ENCODE measurements at places on chromosomes 3 and 15.

DNA sequence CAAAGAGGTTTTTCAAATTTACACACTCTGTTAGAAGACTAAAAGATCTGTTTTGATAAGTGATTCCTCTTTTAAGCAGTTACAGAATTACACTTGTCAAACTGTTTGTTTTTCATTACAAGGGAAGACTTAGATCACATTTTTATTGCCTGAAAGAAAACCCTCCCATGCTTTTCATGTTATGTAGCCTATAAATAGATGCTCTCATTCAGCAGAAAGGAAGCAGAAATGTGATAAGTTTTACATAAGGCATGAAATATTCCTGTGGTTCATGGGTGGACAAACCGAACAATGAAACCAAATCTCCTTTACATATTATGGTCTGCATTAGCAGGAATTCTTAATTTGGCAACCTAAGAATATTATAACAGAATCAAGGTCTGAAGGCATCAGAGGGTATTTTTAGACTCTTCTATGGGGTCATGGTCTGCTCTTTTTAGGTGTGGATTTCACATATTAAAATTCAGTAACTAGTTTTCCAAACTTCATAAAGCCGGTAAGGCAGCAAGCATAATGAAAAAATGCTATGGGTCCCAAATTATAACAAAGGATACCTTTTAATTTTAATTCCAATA lies 37.3 kb upstream of the FXR1 start:
- no peak for DNase-seq

DNA sequence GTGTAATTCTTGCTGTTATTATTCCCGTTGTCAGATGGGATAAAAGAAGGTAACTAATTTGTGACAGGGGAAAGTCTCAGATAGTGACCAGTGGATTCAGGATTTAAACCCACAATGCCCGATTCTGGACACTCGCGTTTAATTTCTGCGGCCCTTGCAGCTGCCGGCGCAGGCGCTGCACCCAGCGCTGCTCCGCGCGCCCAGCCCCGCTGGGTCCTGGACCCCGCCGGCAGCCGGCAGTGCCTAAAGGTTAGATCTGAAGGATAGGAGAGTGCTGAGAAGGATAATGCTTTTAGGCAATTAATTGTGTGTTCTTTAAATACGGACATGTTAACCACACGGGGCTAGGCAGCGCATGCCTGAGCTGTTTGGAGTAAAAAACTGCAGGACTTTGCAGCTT lies 3.6 kb upstream of the MKRN3 start:
- DNase-seq = no peak

DNA sequence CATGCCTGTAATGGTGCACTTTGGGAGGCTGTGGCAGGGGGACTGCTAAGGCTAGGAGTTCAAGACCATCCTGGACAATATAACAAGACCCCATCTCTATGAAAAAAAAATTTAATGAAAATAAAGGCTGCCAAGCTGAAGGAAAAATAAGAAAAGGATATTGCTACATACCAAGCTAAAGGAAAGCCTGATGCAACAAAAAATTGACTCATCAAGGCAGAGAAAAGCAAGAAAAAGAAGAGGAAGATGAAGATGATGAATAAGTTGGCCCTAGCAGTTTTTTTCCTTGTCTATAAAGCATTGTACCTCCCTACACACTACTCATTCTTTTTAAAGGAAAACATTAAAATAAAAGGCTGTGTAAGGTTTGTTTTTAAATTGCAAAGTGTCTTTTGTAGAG lies 441.9 kb upstream of the MDFIC2 start:
- peak; percentile 58 for DNase-seq

GRCh38 chr15:64686130-64686735 lies 89.2 kb downstream of the RBPMS2 start:
- DNase-seq = peak; percentile 74

GRCh38 chr15:65767264-65767595 lies 24.9 kb downstream of the DENND4A start:
- no peak for DNase-seq

DNA sequence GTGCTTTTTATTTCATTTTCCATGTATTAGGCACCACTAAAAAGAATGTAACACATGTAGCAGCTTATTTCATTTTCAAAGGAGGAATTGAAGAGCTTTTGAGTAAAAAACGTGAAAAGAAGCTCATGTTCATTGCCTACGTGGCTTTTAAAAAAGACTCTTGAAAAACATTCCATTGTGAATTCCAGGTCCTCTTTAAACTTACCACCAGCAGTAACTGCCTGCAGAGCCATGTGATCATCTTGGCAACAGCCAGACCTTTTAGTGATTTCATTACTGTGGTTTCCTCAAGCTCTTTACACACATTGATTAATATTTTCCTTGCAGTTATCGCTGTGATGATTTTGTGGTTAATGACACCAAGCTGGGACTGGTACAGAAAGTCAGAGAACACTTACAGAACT lies 43.8 kb upstream of the FBXL22 start:
- peak; percentile 97 for DNase-seq

- DNase-seq = peak; percentile 76
Measured at GRCh38 chr3:33355611-33356010, 78.4 kb downstream of the FBXL2 start.

DNA sequence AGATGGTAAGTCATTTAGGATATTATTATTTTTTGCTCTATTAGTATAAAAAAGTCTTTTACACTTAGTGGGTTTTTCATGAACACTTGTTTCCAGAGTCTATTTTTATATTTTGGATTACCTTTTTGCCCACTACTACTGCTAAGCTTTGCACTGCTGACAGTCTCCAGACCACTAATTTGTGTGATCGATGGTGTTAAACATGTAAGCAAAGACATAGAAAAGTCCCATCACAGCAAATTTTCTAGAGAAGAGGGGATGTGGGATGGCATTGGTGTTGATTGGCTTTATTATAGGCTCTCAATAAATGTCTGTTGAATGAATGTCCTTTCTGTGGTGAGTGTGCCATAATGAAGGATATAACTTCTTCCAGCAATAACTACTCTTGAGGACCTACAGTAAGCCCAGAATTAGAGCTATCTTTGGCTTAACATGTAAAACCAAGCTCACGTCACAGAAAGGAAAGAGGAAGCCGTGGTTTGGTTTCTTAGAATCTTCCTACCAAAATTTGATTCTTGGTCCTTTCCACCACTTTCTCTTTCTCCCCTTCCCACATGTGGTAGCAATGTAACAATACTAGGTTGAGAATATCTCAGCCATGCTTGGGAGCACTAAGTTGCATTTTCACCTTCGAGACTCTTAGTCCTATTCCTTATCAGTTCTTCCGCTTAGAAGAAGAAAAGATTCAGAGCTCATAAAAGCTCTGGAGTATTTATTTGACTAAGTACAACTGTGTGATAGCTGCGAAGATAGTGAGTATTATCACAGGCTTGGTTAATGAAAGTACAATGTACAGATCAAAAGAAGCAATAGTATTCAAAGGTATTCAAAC lies 90.6 kb upstream of the UMPS start:
- no peak for DNase-seq

GRCh38 chr3:26984416-26985390 lies 362.1 kb downstream of the LRRC3B start:
- DNase-seq = no peak

DNA sequence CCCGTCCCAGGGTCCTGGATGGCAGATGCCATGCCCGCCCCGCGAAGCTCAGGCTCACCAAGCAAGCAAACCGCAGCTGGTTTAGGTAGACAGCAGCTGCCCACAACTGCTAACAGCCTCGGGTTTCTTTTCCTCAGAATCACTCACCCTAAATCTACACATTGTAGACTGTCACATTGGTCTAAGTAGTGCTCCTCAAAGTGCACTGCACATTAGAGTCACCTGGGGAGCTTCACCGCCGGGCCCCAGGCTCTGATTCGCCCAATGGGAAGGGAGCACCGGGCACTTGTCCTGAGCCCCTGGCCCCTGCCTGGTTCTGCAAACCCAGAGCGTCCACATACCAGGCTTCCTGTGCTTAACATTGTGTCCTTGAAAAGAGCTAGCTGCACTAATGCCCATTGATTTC lies 752 bp downstream of the OCA2 start:
- DNase-seq = no peak

DNA sequence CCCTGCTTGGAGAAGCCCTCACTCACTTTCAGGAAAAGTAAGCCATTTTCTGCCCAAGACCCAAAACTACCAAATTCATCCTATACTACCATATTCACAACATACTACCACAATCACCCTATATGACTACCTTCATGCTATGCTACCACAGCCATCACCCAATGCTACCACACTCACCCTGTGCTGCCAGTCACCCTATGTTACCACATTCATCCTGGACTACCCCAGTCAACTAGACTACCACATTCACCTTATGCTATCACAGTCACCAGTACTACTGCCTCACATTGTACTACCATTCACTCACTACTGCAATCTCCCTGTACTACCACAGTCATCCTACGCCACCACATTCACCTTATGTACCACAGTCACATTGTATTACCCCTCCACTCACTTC lies 58.4 kb upstream of the CDV3 start:
- no peak for DNase-seq

DNA sequence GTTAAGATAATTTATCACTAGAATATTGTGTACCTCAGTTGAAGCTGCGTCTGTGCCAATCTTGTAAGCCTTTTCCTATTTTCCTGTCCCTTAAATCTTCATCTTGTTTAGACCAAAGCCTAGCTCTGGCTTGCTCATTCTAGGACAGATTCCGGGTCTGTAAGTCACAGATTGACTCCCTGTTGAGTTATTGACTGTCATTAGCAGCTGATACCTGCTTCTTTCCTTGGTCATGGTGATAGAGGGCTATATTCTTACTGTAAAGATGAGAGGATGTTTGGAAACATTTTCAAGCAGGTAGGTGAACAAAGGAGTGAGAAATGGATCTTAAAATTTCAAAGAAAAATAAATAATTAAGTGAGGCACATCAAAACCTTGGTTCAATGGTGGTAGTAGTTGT lies 200.2 kb downstream of the KCNH8 start:
- no peak for DNase-seq

DNA sequence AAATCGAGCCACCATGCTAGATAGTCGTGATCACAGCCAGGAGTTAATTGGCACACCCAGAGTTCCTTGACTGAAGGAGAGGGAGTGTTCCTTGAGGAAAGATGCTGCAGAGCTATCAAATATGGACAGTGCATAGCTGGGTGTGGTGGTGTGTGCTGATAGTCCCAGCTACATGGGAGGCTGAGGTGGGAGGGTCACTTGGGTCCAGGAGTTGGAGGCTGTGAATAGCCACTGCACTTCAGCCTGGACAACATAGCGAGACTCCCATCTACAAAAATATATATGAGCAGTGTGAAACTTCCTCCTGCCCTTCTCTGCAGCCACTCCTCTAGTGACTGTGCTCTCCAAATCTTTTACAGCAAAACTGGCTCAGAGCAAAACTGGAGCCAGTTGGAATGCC lies 10.0 kb upstream of the USP13 start:
- DNase-seq = no peak

GRCh38 chr3:99069973-99070372 lies 168.5 kb upstream of the DCBLD2 start:
- DNase-seq = no peak

- no peak for DNase-seq
Measured at GRCh38 chr3:32454731-32455608, 47.7 kb downstream of the CMTM6 start.

- no peak for DNase-seq
Measured at GRCh38 chr15:81744364-81744763, 301.5 kb downstream of the MEX3B start.

GRCh38 chr3:159266779-159267178 lies 464.9 kb downstream of the MFSD1 start:
- peak; percentile 41 for DNase-seq

GRCh38 chr3:119356646-119357045 lies 62.5 kb downstream of the ARHGAP31 start:
- DNase-seq = no peak

- DNase-seq = no peak
Measured at GRCh38 chr3:168414149-168414548, 318.4 kb upstream of the GOLIM4 start.

DNA sequence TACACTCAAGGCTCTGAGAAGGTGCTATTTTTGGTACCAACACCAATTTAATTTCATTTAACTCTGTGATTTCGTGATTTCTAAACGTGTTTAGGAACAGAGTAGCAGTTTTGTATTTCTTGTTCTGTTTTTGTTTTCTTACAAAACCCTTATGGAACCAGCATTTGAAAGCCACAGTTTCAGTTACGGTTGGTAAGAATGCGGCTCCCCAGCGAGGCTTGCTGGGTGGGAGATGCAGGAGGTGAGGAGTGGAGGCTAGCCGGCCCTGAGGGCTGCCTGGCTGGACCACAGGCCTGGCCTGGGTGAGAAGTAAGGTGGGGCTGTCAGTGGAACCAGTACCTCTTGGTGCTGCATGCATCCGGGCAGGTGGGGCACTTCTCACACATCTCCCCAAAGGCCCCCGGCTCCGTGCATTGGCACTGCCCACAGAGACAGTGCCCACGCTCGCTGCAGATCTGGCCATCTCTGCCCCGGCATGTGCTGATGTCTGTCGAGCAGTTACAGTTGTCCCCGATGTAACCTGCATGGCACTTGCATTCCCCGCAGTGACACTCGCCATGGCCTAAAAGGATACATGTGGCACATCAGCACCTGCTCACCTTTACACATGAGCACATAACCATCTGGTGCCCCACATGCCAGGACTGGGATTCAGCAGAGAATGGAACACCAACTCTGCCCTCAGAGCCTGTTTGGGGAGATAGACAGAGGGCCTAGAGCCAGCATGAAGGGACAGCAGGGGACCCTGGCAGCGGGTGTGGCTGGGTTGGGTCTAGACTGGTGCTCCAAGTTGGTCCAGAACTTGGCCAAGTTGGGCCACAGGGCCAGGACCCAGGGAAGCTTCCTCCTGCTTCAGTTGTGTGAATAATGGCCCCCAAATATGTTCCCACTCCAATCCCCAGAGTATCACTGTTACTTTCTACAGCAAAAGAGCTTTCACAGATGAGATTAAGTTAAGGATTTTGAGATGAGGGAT lies 43.4 kb downstream of the UMPS start:
- no peak for DNase-seq

DNA sequence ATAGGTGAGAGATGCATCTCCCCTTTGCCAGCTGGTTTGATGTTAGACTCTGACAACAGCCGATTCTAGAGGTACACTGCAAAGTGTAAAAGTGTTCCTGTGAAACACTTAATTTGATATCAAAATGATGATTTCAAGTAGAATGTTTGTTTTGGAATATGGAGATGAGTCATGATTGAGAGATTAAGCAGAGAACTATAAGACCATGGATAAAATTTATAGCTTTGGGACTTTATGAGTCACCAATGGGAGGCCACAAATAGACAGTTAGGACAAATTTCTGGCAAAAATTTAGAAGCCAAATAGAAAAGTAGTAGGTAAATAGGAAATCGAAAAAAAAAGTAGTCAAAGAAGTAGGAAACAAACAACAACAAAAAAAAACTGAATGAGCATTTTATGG lies 672.5 kb downstream of the NSUN3 start:
- DNase-seq = peak; percentile 2

GRCh38 chr15:28978011-28978378 lies 92.2 kb downstream of the APBA2 start:
- DNase-seq = no peak

All from fibroblast of mammary gland (primary cell).